ENCODE measurements at places on chromosomes 2 and 18. TPM values are rescaled to one million over a fixed set of nuclear protein-coding genes. Genes with fewer than 3 reads are reported as not detected.

GRCh38 chr2:85804583-85804982, 50.8 kb downstream of the ATOH8 start:
- no peaks in the 10 kb centered on the region for H3K4me1 ChIP-seq
- H3K27ac ChIP-seq, result no peak overlapping the region
- no peaks in the 10 kb centered on the region for H3K27me3 ChIP-seq
- no peaks in the 10 kb centered on the region for H3K36me3 ChIP-seq

DNA sequence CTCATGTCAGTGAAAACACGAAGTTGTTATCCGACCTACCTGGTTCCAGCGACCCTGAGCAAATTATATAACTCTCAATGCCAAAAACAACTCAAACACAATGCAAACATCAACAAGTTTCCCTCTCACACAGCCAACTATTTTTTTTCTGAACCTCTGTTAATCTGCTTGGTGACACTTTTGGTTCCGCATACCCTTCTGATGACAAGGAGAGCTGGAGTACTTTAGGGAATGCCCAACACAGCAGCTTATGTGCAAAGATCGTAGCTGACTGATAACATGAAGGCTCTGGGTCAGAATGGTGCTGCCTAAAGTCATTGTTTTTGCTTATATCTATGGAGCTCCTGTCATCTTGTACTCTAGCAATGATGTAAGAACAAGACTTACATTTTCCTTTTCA, 72.7 kb upstream of the CCDC68 start:
- H3K4me1 ChIP-seq, result no peaks in the 10 kb centered on the region
- no peak for DNase-seq
- no peaks in the 10 kb centered on the region for H3K27me3 ChIP-seq
- no peaks in the 10 kb centered on the region for H3K36me3 ChIP-seq
- no peak overlapping the region for H3K27ac ChIP-seq

DNA sequence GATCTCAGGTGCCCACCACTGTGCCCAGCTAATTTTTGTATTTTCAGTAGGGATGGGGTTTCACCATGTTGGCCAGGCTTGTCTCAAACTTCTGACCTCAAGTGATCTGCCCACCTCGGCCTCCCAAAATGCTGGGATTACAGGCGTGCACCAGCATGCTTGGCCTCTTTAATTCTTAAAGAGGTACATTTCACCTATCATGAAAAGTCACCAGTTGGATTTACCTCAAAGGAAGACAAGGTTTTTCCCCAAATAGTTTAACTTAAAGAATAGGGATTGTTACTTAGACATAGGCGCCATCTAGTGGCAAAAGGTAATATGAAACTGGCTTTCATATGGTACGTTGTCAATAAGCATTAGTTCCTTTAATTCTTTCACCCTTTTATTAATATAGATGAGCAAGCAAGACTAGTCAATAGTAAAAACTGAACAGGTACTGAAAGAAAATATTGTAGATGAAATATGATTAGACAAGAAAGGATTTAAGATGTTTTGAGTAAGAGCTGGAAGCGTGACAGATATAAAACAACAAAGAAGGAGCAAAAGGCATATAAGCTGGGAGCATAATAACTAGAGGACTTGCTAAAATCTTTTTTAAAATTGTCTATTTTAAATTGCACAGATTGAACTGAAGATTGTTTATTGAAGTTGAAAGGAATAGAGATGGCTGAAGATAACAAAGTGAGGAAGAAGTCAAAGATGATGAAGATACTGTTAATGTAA, 35.0 kb upstream of the PSMD14 start:
- H3K27ac ChIP-seq, result no peak overlapping the region
- no peak for DNase-seq
- H3K4me3 ChIP-seq, result no peak overlapping the region
- H3K27me3 ChIP-seq, result no peaks in the 10 kb centered on the region
- H3K4me1 ChIP-seq, result no peaks in the 10 kb centered on the region

DNA sequence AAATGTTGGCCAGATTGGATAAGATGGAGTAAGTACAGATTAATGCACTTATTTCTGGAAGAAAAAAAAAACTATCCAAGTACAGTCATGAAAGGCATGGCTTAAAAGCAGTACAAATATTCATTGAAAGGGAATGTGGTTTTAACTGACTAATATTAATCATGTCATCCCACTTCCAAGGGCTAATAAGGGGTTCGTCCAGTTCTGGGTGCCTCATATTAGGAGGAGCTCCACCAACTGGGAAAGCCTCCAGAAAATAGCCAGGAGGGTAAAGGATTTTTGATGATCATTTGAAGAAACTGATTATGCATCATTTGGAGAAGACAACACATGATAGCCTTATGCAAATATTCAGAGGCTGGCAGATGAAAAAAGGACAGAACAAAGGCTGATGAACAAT, 115.2 kb upstream of the ARL5A start:
- no peaks in the 10 kb centered on the region for H3K27me3 ChIP-seq
- peaks cover 12% of the 10 kb centered on the region for H3K4me1 ChIP-seq
- DNase-seq, result no peak
- no peak overlapping the region for H3K27ac ChIP-seq
- H3K4me3 ChIP-seq, result no peak overlapping the region
- peaks cover 9% of the 10 kb centered on the region for H3K36me3 ChIP-seq

The TIMM21 gene
- total RNA-seq, result 26.8 TPM

Data from glutamatergic neuron (in vitro differentiated cells).